Activated T-cell treated with anti-CD3 and anti-CD28 coated beads, Interleukin-2, amount 50 U/mL, for 72 hours (primary cell): ENCODE measurements at places on chromosomes 3 and 15. TPM values are rescaled to one million over a fixed set of nuclear protein-coding genes. Genes with fewer than 3 reads are reported as not detected.
A peak's percentile ranks its signal among the peaks of the same experiment; 100 is the strongest.

Gene CLDN16
- total RNA-seq: 0.29 TPM

DNA sequence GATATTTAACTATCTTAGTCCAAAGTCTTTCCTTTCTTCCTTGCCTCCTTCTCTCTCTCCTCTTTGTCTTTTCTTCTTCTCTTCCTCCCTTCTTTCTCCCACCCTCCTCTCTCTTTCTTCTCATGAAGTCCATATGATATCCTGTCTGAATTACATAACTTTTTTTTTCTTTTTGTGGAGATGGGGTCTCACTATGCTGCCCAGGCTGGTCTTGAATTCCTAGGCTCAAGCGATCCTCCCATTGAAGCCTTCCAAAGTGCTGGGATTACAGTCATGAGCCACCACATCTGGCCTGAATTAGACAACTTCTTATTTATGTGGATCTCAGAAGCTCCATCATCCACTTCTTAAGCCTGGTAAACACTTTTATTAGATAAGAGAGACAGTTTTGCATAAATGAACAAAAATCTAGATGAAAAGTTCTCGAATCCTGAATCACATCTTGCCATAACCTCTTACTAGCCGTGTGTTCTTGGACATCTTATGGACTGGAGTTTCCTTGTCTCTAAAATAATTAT, 206.5 kb downstream of the LPP start:
- H3K27ac ChIP-seq: no peak overlapping the region
- no peak for DNase-seq
- H3K4me3 ChIP-seq: peak overlapping the region; percentile 9

DNA sequence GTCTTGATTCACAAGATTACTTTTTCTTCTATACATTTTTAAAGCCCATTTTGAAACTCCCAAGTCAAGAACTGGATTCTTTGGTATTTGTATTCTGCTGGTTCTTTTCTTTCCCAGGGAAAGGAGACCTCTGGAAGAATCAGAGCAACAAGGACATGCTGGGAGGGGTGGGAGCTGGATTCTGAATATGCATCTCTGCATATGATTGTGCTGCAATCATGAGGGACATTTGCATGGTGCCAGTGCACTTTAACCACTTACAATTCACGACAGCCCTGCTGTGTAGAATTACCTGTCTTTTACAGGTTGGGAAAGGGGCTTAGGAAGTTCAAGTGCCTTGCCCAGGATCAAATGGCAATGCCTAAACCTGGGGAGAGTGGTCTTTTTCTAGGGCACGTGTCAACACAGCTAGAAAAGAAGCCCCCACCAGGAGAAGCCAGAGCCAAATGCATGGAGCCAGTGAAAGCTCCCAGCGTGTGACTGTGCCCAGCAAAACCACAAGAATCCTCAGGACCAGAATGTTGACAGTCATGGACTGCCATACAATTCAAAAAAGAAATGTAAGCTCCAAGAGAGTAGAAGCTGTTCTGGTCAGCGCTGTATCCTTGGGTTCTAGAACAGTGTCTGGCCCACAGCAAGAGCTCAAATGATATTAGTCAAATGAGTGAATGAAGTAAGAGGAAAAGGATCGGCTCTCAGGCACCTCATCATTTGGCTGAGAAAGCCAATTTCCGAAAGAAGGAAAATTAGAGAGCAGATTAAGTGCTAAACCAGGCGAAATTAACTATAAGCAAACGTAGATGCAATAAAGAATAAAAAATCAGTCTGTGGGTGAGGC, 84.5 kb upstream of the MEF2A start:
- H3K4me3 ChIP-seq: no peak overlapping the region
- no peak for DNase-seq
- H3K27ac ChIP-seq: no peak overlapping the region
- peaks cover 31% of the 10 kb centered on the region for H3K4me1 ChIP-seq
- H3K36me3 ChIP-seq: peaks cover 3% of the 10 kb centered on the region

Gene RBP2
- not detected for total RNA-seq

DNA sequence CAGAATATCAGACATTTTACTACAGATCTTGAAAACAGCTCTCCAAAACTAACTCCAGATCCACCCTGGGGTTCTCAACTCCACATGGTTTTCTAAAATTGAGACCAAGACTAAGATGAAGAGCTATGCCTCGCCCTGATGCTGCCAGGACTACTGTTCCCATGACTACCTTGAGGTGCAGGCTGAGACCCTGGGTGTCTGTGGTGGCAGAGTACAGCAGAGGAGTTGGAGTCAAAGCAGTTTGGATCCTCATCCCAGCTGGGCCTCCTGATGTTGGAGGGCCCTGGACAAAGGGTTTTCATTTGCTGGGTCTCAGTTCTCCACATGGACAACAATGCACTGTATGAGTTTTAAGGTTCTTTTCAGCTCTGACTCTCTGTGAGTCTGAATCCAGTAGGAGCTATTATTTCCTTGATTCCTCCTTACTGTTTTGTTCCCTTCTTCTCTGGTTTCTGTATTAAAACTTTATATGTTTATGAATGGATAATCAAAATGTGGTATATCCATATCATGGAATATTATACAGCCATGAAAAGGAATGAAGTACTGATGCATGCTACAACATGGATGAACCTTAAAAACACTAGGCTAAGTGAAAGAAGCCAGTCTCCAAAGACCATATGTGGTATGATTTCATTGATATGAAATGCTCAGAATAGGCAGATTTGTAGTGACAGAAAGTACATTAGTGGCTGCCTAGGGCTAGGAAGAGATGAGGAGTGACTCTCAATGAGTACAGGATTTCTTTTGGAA, 93.0 kb downstream of the CPN2 start:
- H3K27ac ChIP-seq: no peak overlapping the region
- no peak for DNase-seq
- no peaks in the 10 kb centered on the region for H3K27me3 ChIP-seq
- no peaks in the 10 kb centered on the region for H3K36me3 ChIP-seq

- no peaks in the 10 kb centered on the region for H3K27me3 ChIP-seq
- H3K36me3 ChIP-seq: no peaks in the 10 kb centered on the region
Observed at GRCh38 chr3:168197162-168197561, 101.4 kb upstream of the GOLIM4 start.

Gene MORC1
- total RNA-seq: not detected

- no peak for DNase-seq
- no peaks in the 10 kb centered on the region for H3K4me1 ChIP-seq
- H3K36me3 ChIP-seq: no peaks in the 10 kb centered on the region
- no peak overlapping the region for H3K27ac ChIP-seq
- H3K27me3 ChIP-seq: no peaks in the 10 kb centered on the region
Observed at GRCh38 chr3:158312560-158313141, 202.8 kb downstream of the RSRC1 start.

DNA sequence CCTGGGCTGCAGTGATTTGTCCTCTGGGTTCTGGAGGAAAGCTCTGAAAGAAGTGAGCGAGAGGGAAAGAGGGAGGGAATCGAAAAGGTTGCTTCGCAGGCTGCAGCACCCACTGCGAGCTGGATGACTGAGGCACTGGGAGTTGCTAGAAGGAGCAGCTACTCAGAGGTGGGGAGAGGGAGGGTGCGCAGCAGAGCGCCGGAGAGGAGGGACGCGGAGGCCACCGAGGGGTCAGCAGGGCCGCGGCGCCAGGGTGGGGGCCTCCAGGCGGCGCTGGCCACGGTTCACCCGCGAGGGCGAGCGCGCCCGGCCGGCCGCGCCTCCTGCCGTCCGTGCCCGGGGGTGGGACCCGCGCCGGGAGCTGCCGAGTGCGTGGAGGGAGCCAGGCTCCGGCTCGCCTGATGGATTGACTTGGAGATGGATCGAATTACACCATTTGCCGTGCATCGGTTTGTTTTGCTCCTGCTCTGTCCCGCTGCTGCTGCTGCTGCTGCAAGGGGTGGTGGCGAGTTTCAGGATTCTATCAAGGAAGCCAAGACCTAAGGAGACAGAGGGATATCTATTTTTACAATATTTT, at the start of gene SEMA6D:
SEMA6D (plus strand) TSS at position 470 of the 577 bp plus-strand sequence. CDS start 42,294 bp downstream, outside the sequence.
- no peaks in the 10 kb centered on the region for H3K4me1 ChIP-seq
- H3K36me3 ChIP-seq: peaks cover 2% of the 10 kb centered on the region
- peaks cover 48% of the 10 kb centered on the region for H3K27me3 ChIP-seq
- no peak within 1 kb of the TSS for H3K4me3 ChIP-seq
- DNase-seq: no peak

DNA sequence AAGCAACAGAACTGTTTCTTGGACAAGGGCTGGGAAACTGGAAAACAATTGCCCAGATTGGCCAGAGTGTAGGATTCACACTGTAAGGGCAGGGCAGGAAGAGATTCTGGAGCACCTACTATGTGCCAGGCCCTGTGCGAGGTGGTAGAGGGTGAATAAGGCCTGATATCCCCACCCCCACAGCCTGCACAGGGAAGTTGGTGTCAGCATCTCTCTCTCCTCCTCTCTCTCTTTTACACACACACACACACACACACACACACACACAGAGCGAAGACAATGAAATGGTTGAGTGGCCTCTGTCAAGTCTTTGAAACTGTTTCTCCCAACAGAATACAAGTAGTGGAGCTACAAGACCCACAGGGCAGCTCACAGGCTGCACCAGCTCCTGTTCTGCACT, 47.1 kb upstream of the SLCO2A1 start:
- H3K4me3 ChIP-seq: no peak overlapping the region
- no peaks in the 10 kb centered on the region for H3K36me3 ChIP-seq
- no peak for DNase-seq
- H3K27ac ChIP-seq: no peak overlapping the region
- H3K27me3 ChIP-seq: peaks cover 5% of the 10 kb centered on the region
